Brain (organoid and tissue), 16 donors: ENCODE measurements at places on chromosomes 5 and 9. TPM values are rescaled to one million over a fixed set of nuclear protein-coding genes. Genes with fewer than 3 reads are reported as not detected.

BRD3OS gene
- polyA plus RNA-seq: 49.4 TPM

SAXO1 gene
- not detected for polyA plus RNA-seq

JAK2 gene
- 0.59 TPM for polyA plus RNA-seq

KLHL3 gene
- 1.3 TPM for polyA plus RNA-seq

ANGPTL2 gene
- 14.9 TPM for polyA plus RNA-seq

CARTPT gene
- polyA plus RNA-seq: 7.9 TPM

ZMYND19 gene
- polyA plus RNA-seq: 41.3 TPM

KCNV2 gene
- polyA plus RNA-seq: not detected

TLR4 gene
- polyA plus RNA-seq: 2.0 TPM

ADAMTS16 gene
- 0.19 TPM for polyA plus RNA-seq

PRRX2 gene
- 0.51 TPM for polyA plus RNA-seq

F2RL1 gene
- polyA plus RNA-seq: 0.42 TPM

GPX8 gene
- 1.2 TPM for polyA plus RNA-seq

FUT7 gene
- not detected for polyA plus RNA-seq

NR4A3 gene
- polyA plus RNA-seq: 1.0 TPM

SLC36A2 gene
- polyA plus RNA-seq: not detected

FOXI1 gene
- polyA plus RNA-seq: 1.3 TPM

BAAT gene
- 0.19 TPM for polyA plus RNA-seq

WHRN gene
- polyA plus RNA-seq: 37.3 TPM

GMCL2 gene
- not detected for polyA plus RNA-seq

CATSPER3 gene
- 0.41 TPM for polyA plus RNA-seq

CDO1 gene
- polyA plus RNA-seq: 8.0 TPM

MZB1 gene
- not detected for polyA plus RNA-seq

OTP gene
- polyA plus RNA-seq: 9.6 TPM

MEGF10 gene
- polyA plus RNA-seq: 7.4 TPM

OR13C3 gene
- polyA plus RNA-seq: not detected

RAI14 gene
- polyA plus RNA-seq: 13.1 TPM

CCDC152 gene
- polyA plus RNA-seq: 0.25 TPM

C5orf34 gene
- 3.8 TPM for polyA plus RNA-seq

PAPPA gene
- polyA plus RNA-seq: not detected

SH3TC2 gene
- polyA plus RNA-seq: 2.1 TPM

TDRD7 gene
- polyA plus RNA-seq: 12.5 TPM

CDH9 gene
- 0.37 TPM for polyA plus RNA-seq

CNTNAP3 gene
- 0.93 TPM for polyA plus RNA-seq

MTX3 gene
- polyA plus RNA-seq: 1.9 TPM

FAM219A gene
- polyA plus RNA-seq: 42.7 TPM

PAX5 gene
- 18.7 TPM for polyA plus RNA-seq

CCDC192 gene
- not detected for polyA plus RNA-seq

CTSV gene
- polyA plus RNA-seq: 19.0 TPM

IFNA5 gene
- not detected for polyA plus RNA-seq

FOXD4L4 gene
- polyA plus RNA-seq: not detected

GPR151 gene
- not detected for polyA plus RNA-seq

HARS1 gene
- polyA plus RNA-seq: 83.1 TPM

SLCO6A1 gene
- polyA plus RNA-seq: not detected

LPAR1 gene
- 53.3 TPM for polyA plus RNA-seq

INPP5E gene
- polyA plus RNA-seq: 10.7 TPM
